ENCODE measurements at places on chromosomes 6 and 20.

DNA sequence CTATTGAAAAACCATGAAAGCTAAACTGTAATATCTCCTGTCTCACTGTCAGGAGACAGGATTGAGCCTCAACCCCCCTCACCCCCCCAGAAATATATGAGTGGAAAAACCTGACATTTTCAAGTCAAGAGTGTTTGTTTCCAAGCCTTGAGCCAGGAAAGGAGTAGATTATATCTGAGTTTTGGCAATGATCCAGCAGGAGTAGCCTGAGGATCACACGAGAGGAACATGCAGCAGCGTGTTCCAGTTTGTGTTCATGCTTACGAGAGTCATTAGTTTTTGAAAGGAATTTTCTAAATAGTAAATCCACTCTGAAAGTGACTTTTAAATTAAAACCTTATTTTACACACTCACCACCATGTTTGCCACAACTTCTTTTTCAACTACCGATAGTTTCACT is 15.8 kb downstream of the IL22RA2 start:
- no peak for DNase-seq

DNA sequence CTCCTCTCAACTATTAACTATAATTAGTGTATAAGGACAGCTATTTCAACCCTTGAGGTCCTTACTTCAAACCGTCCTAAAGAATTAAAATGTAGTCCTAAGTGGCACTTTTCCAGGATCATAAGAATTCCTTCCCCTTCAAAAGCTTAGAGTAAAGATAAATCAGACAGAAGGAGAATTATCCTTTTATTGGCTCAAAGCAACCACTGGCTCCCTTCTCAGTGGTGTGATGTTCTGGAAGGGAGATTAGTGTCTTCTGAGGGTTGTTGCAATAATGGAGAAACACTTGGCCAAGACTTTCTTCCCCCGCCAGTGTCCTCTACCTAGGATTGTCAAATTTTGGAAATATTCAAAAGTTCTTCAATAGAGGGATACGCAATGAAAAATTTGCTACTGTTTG is 89.1 kb upstream of the PLEKHG1 start:
- DNase-seq, result no peak

- no peak for DNase-seq
Observed at GRCh38 chr6:54366667-54367327, 58.6 kb downstream of the TINAG start.

DNA sequence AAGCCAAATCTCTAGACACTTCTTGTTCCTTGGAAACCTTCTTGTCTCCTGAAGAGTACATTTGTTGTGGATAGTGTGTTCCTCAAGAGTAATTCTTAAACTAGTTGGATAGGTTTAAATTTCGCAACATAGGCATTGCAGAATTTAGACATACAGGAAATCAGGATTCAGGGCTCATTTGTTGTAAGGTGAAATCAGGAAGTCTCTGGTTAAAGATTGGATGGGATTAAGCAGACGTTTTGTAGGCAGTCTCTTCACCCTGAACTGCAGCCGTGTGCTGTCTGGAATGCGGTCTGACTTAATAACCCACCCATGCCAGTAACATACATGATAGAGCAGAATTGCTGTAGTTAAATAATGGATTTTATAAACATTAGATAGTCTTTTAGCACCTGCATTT is 21.7 kb downstream of the HIVEP1 start:
- DNase-seq, result no peak

- DNase-seq, result no peak
Observed at GRCh38 chr6:152225241-152225934, 411.8 kb downstream of the SYNE1 start.

- no peak for DNase-seq
Observed at GRCh38 chr6:6682225-6682624, 93.7 kb downstream of the LY86 start.

GRCh38 chr6:14120546-14120945 is 3.0 kb downstream of the CD83 start:
- no peak for DNase-seq

- DNase-seq, result no peak
Observed at GRCh38 chr6:15786846-15787245, 124.0 kb upstream of the DTNBP1 start.

GRCh38 chr20:1666802-1667201 is 9.2 kb upstream of the SIRPG start:
- no peak for DNase-seq

- no peak for DNase-seq
Observed at GRCh38 chr6:50333696-50334095, 284.0 kb upstream of the DEFB112 start.

- no peak for DNase-seq
Observed at GRCh38 chr20:43723186-43723585, 3.6 kb downstream of the GTSF1L start.

- no peak for DNase-seq
Observed at GRCh38 chr6:27213544-27214125, 33.9 kb upstream of the PRSS16 start.

DNA sequence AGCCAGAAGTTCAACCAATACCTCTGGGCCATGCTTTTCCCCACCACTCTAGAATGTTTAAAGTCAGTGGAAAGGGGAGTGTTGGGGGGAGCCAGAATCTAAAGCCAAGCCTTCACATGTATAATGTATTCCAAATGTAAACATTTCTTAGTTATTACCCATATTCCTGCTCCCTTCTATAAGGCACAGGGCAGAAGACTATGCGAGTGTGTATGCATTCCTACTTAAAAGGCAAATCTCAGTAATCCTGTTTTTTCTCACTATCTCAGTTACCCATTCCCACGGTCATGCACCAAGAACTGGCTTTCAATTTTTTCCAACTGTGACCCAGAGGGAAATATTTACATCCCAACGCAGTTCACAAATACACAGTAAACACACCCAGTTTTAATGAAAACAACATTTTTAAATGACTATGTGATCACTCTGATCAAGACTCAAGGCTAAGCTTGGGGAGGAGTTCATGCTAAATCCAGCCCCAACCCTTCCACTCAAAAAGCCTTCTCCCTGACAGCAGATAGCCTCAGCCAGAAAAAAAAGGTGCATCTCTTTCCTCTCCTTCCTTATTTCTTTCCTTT is 57.5 kb downstream of the EPB41L2 start:
- no peak for DNase-seq

DNA sequence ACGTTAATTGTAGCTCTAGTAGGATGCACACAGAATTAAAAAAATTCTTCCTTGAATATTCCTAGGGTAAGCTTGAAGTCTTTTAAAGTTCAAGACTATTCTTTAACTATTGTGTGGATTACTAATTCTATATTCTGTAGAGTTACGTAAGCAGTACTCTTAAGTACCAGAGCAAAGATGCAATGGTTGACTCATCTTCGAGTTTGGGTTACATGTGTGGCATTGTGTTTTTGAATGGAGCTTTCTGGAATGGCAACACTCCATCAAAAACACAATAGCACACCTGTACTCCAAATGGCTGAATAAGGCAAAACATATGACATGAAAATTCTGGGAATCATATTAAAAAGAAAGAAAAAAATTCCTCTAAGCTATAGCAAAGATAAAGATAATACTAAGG is 33.5 kb upstream of the CEP162 start:
- no peak for DNase-seq

DNA sequence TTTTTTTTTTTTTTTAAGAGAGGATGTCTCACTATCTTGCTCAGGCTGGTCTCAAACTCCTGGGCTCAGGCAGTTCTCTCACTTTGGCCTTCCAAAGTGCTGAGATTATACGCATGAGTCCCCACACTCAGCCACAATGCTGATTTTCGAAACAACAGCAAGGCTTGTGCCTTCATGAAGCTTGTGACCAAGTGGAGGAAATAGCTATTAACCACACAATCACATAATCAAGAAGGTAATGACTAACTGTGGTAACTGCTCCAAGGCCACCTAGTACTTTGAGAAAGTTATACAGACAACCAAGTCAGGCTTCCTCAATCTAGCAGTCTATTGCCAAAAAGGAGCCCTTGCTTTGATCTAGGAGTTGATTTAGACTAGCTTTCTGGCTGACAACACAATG is 46.3 kb downstream of the SOD2 start:
- no peak for DNase-seq

Data from activated gamma-delta T cell treated with Interleukin-2 at 50 U/mL for 16 hours (primary cell).